Activated T-helper 2 cell treated with anti-CD3 and anti-CD28 coated beads, Interferon-gamma antibody, Interleukin-2, Interleukin-4, amounts not matched to agents 10 μg/mL and 5 μg/mL and 100 μg/mL, durations not matched to agents 14 hours and 24 hours and 36 hours (primary cell): ENCODE measurements at places on chromosomes 3 and 15.
A peak's percentile ranks its signal among the peaks of the same experiment; 100 is the strongest.

- peak overlapping the region; percentile 23 for H3K4me3 ChIP-seq
- DNase-seq, result no peak
- peak overlapping the region; percentile 82 for H3K27ac ChIP-seq
- peaks cover 86% of the 10 kb centered on the region for H3K4me1 ChIP-seq
- no peaks in the 10 kb centered on the region for H3K27me3 ChIP-seq
- peaks cover 93% of the 10 kb centered on the region for H3K36me3 ChIP-seq
These were observed 34.5 kb downstream of the RASGRP1 start for GRCh38 chr15:38530113-38530512.

DNA sequence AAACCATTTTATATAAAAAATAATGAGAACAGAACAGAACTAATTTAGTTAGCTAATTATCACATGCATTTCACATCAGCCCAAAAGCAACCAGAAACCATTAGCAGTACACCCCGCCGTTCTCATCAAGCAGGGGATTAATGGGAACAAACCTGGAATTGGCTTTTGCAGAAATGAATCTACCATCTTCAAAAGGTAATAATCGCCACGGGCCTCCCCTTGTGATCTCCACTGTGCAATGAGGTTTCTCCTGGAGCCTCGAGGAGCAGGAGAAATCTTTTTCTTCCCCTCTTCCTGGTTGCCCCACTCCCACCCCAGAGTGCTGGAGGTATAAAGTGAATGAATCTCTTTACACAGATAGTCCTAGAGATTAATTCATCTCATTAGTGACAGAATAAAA, 1003.5 kb downstream of the AGBL1 start:
- H3K27ac ChIP-seq, result no peak overlapping the region
- no peaks in the 10 kb centered on the region for H3K27me3 ChIP-seq
- no peaks in the 10 kb centered on the region for H3K4me1 ChIP-seq
- no peaks in the 10 kb centered on the region for H3K36me3 ChIP-seq
- no peak for DNase-seq

GRCh38 chr3:67048067-67048714, 50.1 kb downstream of the KBTBD8 start:
- H3K4me1 ChIP-seq, result no peaks in the 10 kb centered on the region
- H3K4me3 ChIP-seq, result no peak overlapping the region
- no peak for DNase-seq
- H3K27ac ChIP-seq, result no peak overlapping the region

GRCh38 chr15:91304210-91304609, 204.2 kb downstream of the SV2B start:
- H3K4me1 ChIP-seq, result peaks cover 16% of the 10 kb centered on the region
- no peak for DNase-seq
- H3K27me3 ChIP-seq, result peaks cover 67% of the 10 kb centered on the region
- no peaks in the 10 kb centered on the region for H3K36me3 ChIP-seq

DNA sequence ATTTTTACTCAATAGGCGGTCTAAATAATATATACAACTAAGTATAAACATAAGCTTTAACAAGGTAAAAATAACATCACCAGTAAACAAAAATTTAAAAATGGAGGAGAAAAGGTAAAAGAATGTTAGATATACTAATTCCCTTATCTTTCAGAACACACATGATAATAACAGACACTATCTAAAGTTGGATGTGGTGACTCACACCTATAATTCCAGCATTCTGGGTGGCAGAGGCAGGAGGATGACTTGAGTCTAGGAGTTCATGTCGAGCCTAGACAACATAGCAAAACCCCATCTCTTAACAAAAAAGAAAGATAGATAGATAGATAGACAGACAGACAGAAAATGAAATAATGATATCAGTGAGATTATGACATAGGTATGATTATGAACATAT, 85.1 kb downstream of the STAG1 start:
- DNase-seq, result no peak
- peaks cover 10% of the 10 kb centered on the region for H3K4me1 ChIP-seq
- no peaks in the 10 kb centered on the region for H3K27me3 ChIP-seq
- H3K27ac ChIP-seq, result no peak overlapping the region
- no peak overlapping the region for H3K4me3 ChIP-seq
- peaks cover 12% of the 10 kb centered on the region for H3K36me3 ChIP-seq

- H3K4me3 ChIP-seq, result no peak overlapping the region
- no peaks in the 10 kb centered on the region for H3K27me3 ChIP-seq
- DNase-seq, result no peak
- H3K36me3 ChIP-seq, result no peaks in the 10 kb centered on the region
These were observed 152.0 kb downstream of the GREM1 start for GRCh38 chr15:32869776-32870175.

DNA sequence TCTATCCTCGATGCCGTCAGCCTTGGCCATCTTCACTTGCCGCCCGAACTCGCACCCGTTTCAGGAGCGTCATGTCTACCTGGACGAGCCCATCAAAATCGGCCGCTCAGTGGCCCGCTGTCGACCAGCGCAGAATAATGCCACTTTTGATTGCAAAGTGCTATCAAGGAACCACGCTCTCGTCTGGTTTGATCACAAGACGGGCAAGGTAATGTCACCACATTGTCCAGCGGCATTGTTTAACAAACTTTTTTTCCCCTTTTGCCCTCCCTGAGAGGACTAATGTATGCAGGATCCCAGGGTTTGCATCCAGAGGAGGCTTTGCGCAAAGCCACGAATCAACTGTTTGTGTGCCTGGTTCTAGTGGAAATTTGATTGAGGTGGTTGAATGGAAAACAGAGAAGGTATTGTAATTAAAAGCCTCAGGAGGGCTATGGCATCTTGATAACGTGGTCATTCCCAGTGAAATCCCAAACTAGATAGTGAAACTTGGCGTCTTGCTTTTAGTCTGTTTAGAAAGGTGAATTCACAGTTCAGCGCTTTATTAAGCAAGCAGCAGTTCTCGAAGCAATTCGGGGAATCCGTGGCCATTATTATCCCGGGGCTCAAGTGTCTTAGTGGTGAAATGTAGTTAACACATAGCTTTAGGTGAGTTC, 1.7 kb downstream of the SLMAP start:
- H3K36me3 ChIP-seq, result peaks cover 34% of the 10 kb centered on the region
- peaks cover 28% of the 10 kb centered on the region for H3K4me1 ChIP-seq
- DNase-seq, result no peak
- peak overlapping the region; percentile 95 for H3K4me3 ChIP-seq
- peaks cover 7% of the 10 kb centered on the region for H3K27me3 ChIP-seq

- peaks cover 27% of the 10 kb centered on the region for H3K4me1 ChIP-seq
- no peak overlapping the region for H3K4me3 ChIP-seq
- peaks cover 8% of the 10 kb centered on the region for H3K27me3 ChIP-seq
These were observed 33.6 kb downstream of the CD200R1L start for GRCh38 chr3:112813016-112813415.

GRCh38 chr15:48176112-48176511, 2.0 kb downstream of the MYEF2 start:
- H3K27ac ChIP-seq, result no peak overlapping the region
- H3K27me3 ChIP-seq, result peaks cover 8% of the 10 kb centered on the region
- DNase-seq, result no peak
- H3K36me3 ChIP-seq, result peaks cover 38% of the 10 kb centered on the region
- peaks cover 18% of the 10 kb centered on the region for H3K4me1 ChIP-seq

GRCh38 chr3:40996382-40996781, 202.9 kb upstream of the CTNNB1 start:
- H3K4me1 ChIP-seq, result peaks cover 6% of the 10 kb centered on the region
- H3K4me3 ChIP-seq, result no peak overlapping the region
- H3K36me3 ChIP-seq, result no peaks in the 10 kb centered on the region
- peaks cover 3% of the 10 kb centered on the region for H3K27me3 ChIP-seq
- DNase-seq, result no peak
- no peak overlapping the region for H3K27ac ChIP-seq

DNA sequence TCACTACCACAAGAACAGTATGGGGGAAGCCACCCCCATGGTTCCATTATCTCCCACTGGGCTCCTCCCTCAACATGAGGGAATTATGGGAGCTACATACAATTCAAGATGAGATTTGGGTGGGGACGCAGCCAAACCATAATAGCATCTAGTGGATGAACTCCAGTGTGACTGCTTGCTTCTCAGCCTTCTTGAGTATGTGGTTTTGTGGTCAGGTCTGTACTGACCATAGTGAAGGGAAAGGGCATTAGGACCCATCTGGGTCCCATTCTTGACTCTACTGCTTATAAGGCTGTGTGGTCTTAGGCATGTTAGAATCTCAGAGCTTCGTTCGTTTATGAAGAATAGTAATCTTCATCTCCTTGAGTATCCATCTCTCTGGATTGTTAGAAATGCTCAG, 81.4 kb downstream of the CGNL1 start:
- H3K27me3 ChIP-seq, result peaks cover 10% of the 10 kb centered on the region
- no peaks in the 10 kb centered on the region for H3K36me3 ChIP-seq
- no peaks in the 10 kb centered on the region for H3K4me1 ChIP-seq
- H3K4me3 ChIP-seq, result no peak overlapping the region

GRCh38 chr15:36507458-36507857, 72.0 kb upstream of the CDIN1 start:
- no peaks in the 10 kb centered on the region for H3K4me1 ChIP-seq
- no peak overlapping the region for H3K27ac ChIP-seq
- H3K4me3 ChIP-seq, result no peak overlapping the region
- peaks cover 4% of the 10 kb centered on the region for H3K27me3 ChIP-seq
- H3K36me3 ChIP-seq, result no peaks in the 10 kb centered on the region
